ENCODE measurements at places on chromosomes 16 and 17.

GRCh38 chr17:21510686-21511362 lies 134.7 kb downstream of the KCNJ12 start:
- DNase-seq: no peak

- no peak for DNase-seq
Observed at GRCh38 chr17:66727634-66728570, 107.0 kb upstream of the CACNG5 start.

GRCh38 chr16:70250748-70251628 lies 752 bp downstream of the EXOSC6 start:
- DNase-seq: no peak

- DNase-seq: no peak
Observed at GRCh38 chr17:77610972-77611521, 347.5 kb upstream of the TNRC6C start.

DNA sequence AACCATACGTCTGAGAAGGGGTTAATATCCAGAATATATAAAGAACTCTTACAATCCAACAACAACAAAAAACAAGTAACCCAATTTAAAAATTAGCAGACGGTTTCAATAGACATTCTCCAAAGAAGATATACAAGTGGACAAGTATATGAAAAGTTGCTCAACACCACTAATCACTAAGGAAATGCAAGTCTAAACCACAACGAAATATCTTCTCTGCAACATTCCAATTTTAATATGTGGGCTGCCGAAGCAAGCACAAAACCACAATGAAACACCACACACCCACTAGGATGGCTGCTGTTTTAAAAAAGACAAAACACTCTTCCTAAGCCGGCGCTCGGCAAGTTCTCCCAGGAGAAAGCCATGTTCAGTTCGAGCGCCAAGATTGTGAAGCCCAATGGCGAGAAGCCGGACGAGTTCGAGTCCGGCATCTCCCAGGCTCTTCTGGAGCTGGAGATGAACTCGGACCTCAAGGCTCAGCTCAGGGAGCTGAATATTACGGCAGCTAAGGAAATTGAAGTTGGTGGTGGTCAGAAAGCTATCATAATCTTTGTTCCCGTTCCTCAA lies 5.9 kb upstream of the SLC13A2 start:
- peak; percentile 68 for DNase-seq

DNA sequence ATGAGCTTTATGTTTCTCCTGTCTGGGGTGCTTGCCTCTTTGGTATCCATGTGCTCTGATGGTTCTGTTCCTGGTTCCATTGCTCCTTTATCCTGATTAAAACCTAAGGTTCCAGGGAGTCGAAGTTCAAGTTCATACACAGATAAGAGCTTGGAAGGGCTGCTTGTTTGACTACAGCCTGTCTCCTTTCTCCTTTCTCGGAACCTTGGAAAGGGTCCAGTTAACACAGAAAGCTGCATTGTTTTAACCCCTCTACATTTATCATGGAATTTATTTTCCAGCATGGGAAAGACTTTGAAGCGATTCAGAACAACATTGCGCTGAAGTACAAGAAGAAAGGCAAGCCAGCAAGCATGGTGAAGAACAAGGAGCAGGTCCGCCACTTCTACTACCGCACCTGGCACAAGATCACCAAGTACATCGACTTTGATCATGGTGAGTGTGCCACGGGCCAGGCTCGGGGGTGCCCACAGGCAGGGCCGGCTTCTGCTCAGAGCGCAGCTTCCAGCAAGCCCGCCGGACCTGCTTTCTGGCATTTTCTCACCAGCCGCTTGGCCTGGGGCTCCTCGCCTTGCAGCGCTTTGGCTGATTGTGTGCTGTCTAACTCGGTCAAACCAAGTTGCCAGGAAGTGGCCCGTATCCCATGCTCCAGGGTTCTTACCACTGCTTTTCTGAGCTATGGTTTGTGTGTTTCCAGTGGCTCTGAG lies 19.9 kb downstream of the CRAMP1 start:
- no peak for DNase-seq

DNA sequence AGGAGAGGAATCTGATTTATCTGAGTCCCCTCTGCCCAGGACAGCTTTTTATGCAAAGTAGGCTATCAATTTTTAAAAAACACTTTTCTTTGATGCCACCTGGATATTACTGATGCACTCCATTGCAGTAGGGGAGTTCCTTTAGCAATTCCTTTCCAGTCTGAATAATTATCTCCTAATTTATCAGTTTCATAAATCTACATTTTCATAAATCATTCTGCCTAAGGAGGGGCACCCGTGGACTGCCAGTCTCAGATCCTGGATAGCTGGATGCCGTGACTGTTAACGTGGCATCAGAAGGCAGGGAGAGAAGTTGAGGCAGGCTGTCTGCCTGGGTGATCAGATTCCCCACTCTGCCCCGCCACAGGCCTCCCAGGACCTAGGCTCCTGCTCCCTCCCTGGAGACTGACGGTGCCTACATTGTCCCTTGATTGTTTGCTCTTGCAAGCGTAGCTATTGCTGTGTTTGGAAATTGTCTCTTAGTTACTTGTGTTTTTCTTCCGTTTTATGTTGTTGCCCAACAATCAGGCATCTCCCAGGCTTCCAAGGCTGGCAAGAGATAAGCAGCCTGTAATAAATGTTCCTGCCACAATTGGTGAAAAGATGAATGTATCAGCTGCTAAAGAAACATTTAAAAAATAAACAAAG lies 75.2 kb downstream of the KATNIP start:
- DNase-seq: peak; percentile 69

DNA sequence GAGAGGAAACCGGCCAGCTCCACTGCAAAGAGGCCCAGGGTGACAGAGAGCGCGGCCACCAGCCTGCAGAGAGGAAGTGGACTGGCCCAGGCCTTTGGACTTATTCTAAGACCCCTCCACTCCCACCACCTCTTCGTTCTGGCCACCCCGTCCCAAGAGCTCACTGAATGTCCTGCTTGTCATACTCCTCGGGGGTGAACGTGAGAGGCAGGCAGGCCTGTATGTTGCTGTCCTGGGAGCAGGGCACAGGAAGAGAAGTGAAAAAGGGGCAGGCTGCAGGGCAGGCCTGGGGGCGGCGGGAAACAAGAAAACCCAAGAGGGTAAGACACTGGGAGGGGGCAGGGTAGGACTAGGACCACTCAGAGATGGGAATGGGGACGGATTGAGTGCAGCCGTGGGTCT lies 384 bp downstream of the TMEM107 start:
- no peak for DNase-seq

GRCh38 chr16:24037335-24037734 lies 201.6 kb downstream of the PRKCB start:
- no peak for DNase-seq

All from GM04503 (cell line).